Brain (organoid and tissue), 16 donors: ENCODE measurements at places on chromosomes 16 and 17. TPM values are rescaled to one million over a fixed set of nuclear protein-coding genes. Genes with fewer than 3 reads are reported as not detected.

Gene CDK5R1
- 71.1 TPM for polyA plus RNA-seq

Gene SEPTIN12
- polyA plus RNA-seq, result not detected

Gene MT1G
- polyA plus RNA-seq, result 101 TPM

Gene TBX2
- polyA plus RNA-seq, result 5.5 TPM

Gene NOS2
- polyA plus RNA-seq, result 1.7 TPM

Gene FZD2
- polyA plus RNA-seq, result 6.1 TPM

Gene CNTNAP1
- 20.0 TPM for polyA plus RNA-seq

Gene DNAAF1
- polyA plus RNA-seq, result 0.53 TPM

Gene DNAI2
- 0.56 TPM for polyA plus RNA-seq

Gene NFAT5
- 6.5 TPM for polyA plus RNA-seq

Gene MPP2
- 27.6 TPM for polyA plus RNA-seq

Gene IRX5
- polyA plus RNA-seq, result 7.9 TPM

Gene ERN2
- not detected for polyA plus RNA-seq

Gene SLC5A11
- polyA plus RNA-seq, result 16.1 TPM

Gene PHOSPHO1
- polyA plus RNA-seq, result 1.8 TPM

Gene PABPN1L
- polyA plus RNA-seq, result 0.41 TPM

Gene TP53TG3B
- 13.1 TPM for polyA plus RNA-seq

Gene TEKT5
- polyA plus RNA-seq, result not detected
